ENCODE measurements at places on chromosomes 1 and 21.

GRCh38 chr1:226097866-226098625 is 35.5 kb downstream of the H3-3A start:
- DNase-seq: no peak

DNA sequence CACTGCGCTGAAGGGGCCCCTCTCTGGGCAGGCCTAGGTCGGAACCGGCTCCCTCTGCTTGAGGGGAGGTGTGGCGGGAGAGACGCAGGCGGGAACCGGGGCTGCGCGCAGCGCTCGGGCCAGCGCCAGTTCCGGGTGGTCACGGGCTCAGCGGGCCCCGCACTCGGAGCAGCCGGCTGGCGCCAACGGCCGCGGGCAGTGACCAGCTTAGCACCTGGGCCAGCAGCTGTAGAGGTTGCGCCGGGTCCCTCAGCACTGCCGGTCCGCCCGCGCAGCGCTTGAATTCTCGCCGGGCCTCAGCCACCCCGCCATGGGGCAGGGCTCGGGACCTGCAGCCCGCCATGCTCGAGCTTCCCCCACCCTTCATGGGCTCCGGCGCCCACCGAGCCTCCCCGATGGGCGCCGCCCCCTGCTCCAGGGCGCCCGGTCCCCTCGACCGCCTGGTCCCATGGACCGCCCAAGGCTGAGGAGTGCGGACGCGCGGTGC is 254.6 kb downstream of the COL11A1 start:
- DNase-seq: no peak

GRCh38 chr1:39431927-39432326 is 59.5 kb upstream of the BMP8A start:
- DNase-seq: no peak

- no peak for DNase-seq
Observed at GRCh38 chr1:25917996-25918395, 11.8 kb upstream of the STMN1 start.

DNA sequence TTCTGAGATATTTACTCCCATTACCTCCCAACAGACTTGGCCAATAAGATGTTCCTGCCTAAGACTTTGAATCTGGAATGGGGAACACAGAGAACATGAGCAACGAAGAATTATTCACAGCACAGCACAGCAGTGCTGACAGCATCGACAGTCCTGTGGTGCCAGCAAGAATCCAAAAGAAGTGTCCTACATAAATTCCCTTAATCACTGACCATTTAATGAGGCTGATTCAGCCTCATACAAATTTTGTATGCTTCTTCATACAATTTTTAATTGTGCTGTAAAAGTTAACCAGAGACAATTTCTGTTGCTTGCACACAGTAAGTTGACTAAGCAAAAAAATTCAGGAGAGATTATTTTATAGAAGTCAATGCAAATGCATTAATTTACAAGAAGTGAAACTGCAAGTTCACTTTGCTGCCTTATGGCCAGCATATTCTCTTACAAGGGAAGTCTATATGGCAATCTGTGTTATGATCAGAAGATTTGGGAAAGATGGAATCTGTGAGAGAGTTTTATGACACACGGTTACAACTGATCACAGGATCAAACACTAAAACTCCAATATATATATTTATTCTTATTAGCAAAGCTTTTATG is 855.9 kb downstream of the LTN1 start:
- DNase-seq: no peak

- no peak for DNase-seq
Observed at GRCh38 chr21:32377991-32378390, 14.8 kb downstream of the URB1 start.

DNA sequence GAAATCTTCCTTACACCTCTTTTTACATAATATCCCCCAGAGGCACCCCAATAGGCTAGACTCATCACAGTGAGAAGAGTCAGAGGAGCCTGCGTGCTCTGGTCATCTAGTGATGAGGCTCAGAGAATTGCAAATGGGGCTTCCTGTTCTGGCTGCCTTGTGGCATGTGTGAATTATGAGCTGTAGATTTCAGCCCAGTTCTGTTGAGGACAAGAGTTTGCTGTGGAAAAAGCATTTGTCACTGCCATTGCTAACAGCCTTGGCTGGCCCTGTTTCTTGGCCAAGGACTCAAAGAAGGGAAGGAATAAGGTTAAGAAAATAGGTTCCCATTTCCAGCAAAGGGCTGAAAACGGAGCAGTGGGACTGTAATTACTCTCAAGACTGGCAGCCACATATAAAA is 30.7 kb downstream of the MRAP start:
- DNase-seq: no peak

Data from activated CD4-positive, CD25-positive, alpha-beta regulatory T cell treated with anti-CD3 and anti-CD28 coated beads, Interleukin-2, amount 50 U/mL, for 16 hours (primary cell).